Brain (organoid and tissue), 16 donors: ENCODE measurements at places on chromosomes 6 and 20. TPM values are rescaled to one million over a fixed set of nuclear protein-coding genes. Genes with fewer than 3 reads are reported as not detected.

GRCh38 chr6:136307351-136307750 is 17.7 kb upstream of the BCLAF1 start:
- DNase-seq = no peak

GRCh38 chr20:31990641-31991338 is 19.4 kb upstream of the CCM2L start:
- DNase-seq = no peak

MDFI gene
- 3.8 TPM for polyA plus RNA-seq

DNA sequence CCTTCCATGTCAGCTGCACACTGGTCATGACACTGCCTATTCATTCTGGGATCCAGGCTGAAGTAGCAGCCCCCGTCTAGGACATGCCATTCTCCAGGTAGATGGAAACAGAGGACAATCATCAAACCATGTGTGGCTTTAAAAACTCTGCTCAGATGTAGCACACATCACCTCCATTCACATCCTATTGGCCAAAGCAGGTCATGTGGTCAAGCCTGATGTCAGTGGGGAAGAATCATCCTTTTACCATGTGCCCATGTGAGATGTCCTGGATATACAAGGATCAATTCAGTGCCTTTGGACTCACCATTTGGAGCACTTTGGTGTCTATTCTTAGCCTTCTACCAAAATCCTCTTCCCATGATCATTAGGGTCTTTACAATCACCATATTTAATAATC is 99.5 kb downstream of the CDC5L start:
- DNase-seq = no peak

GRCh38 chr6:12844284-12845223 is 128.0 kb downstream of the PHACTR1 start:
- peak; percentile 64 for DNase-seq

SYNDIG1 gene
- 19.3 TPM for polyA plus RNA-seq
